ELF-1 (cell line): ENCODE measurements at places on chromosomes 13 and 19.

DNA sequence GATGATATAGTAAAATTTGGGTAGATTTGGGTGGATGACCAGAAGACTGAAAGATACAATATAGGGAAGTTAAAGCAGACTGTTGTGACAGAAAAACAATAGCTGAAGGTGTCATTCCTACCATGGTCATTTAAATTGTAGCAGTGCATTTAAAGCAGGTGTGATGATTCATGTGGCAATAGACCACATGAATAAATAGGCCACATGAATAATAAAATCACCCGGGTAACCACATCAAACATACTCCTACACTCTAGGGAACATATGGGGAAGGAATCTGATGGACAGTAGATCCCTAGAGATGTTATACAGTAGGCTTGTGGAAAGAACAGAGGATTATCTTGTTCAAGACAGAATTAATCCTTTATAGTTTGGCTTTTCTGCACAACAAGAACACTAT is 392.6 kb downstream of the SLITRK5 start:
- no peak for DNase-seq

GRCh38 chr19:38389101-38389925 is 816 bp downstream of the SPRED3 start:
- peak; percentile 30 for DNase-seq

DNA sequence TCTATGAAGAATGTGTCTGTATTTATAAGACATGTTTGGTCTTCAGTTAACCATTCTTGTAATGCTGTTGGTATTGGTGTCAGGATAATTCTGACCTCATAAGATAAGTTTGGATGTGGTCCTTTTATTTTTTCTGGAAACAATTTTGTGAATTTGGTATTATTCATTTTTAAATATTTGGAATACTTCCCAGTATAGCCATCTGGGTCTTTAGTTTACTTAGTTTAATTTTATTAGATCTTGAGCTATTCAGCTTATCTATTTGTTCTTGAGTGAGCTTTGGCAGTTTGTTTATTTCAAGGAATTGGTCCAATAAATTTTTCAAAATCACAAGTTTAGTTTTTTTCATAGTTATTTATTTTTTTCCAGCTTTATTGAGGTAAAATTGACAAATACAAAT is 335.4 kb upstream of the PCDH20 start:
- no peak for DNase-seq

- peak; percentile 92 for DNase-seq
Observed at GRCh38 chr19:48872884-48873475, 759 bp downstream of the PPP1R15A start.

- DNase-seq = no peak
Observed at GRCh38 chr19:42288881-42289555, 12.9 kb upstream of the PRR19 start.

GRCh38 chr19:34508540-34508939 is 27.0 kb downstream of the WTIP start:
- DNase-seq = peak; percentile 39

DNA sequence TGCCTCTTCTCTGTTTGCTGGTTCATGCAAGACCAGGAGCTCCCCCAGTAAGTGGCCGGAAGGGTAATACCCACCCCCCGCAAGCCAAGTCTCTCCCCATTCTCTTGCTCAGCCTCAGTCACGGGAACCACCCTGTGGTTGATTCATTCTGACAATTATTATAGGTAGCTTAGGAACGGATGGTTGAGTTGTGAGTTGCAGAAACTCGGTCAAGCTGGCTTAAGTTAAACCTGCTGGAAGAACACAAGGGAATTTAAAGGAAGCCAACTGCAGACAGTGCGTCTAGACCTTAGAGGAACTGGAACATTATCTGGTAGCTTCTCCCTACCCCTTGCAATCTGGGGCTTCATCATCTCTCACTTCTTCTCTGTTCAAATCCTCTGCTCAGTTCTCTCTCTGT is 8.9 kb downstream of the FPR1 start:
- DNase-seq = no peak

DNA sequence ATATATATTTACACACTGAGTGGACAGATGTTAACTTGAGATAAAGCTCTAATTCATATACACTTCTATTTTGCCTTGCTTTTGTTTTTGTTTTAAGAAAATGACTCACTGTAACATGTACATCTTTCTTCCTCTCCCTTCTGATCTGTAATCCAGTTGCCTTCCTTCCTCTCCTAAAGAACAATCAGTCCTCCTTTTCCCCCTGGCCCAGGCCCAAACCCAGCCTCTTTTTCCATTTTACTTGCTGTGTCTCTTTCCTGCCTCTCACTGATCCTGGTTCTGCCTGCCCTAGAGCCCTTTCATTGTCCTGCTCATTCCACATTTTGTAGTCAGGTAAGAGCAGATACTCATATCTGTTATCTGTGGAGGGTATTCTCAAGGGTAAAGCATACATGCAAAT is 50.8 kb downstream of the ZAR1L start:
- no peak for DNase-seq

DNA sequence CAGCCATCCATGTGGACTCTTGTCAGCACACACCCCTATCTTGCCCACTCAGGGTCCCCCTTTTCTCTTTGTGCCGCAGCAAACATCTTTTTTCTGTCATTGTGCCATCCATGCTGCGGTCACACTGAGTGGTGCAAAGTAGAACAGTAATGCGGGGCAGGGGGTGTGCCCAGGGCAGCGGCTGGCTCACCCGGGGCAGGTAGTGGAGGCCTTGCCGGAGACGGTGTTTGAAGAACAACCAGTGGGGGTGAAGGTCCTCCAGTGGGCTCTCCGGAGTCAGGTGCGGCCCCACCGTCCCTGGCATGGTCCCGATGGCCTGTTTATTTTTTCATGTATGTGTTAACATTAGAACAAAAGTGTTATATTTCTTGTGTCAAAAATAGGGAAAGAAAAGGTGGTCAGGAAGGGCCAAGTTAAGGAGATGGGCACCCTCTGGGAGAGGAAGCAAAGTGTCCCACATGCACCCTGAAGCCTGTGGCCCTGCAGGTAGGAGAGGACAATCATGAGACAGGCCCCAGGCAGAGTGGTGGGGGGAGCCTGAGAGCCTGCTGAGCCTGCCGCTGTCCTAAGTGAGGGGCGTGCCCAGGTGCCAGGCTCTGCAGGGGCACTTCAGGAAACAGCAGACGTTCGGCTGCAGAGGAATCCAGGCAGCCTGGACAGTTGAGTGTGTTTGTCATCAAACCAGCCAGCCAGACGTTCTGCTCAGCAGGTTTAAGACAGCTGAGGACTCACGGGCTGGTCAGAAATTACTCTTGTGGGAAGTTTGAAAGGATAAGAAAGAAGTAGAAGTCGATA is 12.3 kb downstream of the TSSK6 start:
- DNase-seq = no peak

GRCh38 chr13:64471916-64472315 is 2758.2 kb downstream of the PCDH9 start:
- DNase-seq = no peak

DNA sequence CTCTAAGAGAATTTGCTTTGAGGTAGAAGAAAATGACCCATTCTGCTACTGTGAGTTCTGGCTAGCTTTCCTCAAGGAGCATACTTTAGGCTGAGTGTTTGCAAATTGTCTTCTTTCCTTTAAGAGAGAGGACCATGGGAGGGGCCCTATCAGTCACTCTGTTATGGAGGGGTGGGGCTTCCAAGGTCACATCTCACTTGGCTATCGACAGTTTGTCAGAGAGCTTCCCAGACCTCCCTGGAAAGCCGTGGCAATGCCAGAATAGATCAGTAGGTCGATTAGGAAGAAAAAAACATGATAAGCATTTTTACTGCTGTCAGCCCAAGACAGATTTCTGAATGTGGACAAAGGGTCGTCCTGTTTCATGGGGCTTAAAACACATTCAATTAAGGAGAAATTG is 93.3 kb downstream of the OXGR1 start:
- peak; percentile 14 for DNase-seq

- no peak for DNase-seq
Observed at GRCh38 chr13:112750570-112750969, 60.7 kb downstream of the ATP11A start.

GRCh38 chr13:75217949-75218348 is 264.0 kb downstream of the TBC1D4 start:
- DNase-seq = no peak

DNA sequence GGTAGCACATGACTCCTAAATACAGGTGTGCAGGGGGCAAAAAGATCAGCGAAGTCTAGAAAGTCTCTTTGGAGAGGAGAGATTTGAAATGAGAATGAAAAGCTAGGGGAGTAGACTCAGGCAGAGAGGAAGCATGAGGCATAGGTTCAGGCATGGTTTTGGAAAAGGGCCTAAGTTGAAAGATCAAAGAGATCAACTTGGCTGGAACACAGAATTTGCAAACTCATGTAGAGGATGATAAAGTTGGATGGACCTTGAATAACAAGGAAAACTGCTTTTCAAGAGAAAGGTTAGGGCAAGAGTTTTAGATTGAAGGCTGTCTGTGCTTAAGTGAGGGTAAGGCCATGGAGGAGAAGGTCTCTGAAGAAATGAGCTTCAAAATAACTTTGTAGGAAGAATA is 47.4 kb upstream of the UBAC2 start:
- no peak for DNase-seq

DNA sequence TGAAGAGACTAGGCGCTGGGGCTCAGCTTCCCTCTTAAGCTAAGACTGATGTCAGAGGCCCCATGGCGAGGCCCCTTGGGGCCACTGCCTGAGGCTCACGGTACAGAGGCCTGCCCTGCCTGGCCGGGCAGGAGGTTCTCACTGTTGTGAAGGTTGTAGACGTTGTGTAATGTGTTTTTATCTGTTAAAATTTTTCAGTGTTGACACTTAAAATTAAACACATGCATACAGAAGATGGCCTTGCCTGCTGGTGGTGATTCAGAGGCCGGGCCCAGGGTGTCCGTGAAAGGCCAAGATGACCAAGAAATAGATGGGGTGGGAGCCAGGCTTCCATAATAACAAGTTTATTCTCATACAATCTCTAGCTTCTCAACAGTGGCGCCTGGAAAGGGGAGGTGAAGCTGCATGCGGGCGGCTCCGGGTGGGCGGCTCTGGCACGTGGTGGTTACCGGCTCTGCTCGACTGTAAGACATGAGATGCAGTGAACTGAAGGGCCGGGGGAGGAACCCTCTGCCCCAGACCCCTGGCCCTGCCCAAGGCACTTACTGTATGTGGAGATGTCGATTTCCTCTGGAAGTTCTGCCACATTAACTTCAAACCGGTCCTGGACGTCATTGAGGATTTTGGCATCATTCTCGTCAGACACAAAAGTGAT is 10.5 kb downstream of the DDX39A start:
- no peak for DNase-seq

DNA sequence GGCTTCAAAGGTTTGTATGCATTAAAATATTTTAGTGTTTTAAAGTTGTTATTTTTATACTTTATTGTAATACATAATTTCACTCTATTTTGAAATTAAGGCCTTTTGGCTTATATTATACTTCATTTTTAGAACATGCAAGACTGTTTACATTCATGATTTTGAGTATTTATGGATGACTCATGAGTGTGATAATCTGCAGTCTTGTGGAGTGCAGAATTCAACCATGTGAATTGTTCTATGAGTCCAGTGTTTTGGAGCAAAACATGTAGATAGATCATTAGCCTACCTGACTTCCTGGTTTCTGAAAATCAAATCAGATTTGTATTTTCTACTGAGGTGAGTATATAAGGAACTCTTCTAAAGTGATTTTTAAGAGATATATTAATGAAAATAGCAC is 241.8 kb downstream of the PCCA start:
- DNase-seq = no peak

DNA sequence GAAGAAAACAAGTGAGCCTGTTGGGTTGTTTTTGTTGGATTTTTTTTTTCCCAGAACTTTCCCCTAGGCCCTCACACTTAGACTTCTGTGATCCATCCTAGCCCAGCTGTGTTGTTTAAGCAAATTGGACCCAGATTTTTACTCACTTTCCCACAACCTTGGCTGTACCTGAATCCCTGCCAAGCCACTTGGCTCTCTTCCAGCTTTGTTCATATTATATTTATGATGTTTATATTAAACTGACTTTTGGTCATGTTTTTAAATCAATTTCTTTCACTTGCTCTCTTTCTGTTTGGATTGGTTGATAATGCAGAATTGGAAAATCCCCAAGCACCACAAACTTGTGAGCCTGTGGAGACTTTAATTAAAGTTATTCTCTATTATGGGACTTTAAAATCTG is 16.6 kb downstream of the OLFM4 start:
- DNase-seq = no peak

DNA sequence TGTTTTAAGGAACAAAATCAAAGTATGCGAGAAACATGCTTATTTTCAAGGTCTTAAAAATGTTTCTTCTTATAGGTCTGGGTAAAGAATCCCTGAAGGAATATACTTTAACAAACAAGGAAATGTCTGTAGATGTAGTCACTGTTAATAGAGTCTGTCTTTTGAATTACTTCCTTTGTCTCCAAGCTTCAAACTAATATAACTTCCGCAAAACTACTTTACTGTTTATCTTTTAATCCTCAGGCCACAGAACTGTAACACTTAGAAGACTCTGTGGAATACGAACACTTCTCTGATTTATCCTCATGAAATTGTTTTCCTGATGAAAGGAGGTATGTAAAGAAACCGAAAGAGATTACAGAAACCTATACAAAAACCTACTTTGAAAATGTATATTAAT is 316.0 kb downstream of the PCDH9 start:
- no peak for DNase-seq

- DNase-seq = no peak
Observed at GRCh38 chr19:18464646-18465045, 26.7 kb upstream of the ISYNA1 start.

GRCh38 chr13:29522044-29522685 is 73.3 kb downstream of the SLC7A1 start:
- DNase-seq = peak; percentile 71
